Ovary (tissue), 10 donors: ENCODE measurements at places on chromosomes 6 and 20. TPM values are rescaled to one million over a fixed set of nuclear protein-coding genes. Genes with fewer than 3 reads are reported as not detected.

GRCh38 chr20:18267815-18268214, 20.5 kb upstream of the ZNF133 start:
- DNase-seq, result no peak

- DNase-seq, result no peak
Observed at GRCh38 chr6:136465766-136466303, 84.4 kb downstream of the MAP7 start.

DNA sequence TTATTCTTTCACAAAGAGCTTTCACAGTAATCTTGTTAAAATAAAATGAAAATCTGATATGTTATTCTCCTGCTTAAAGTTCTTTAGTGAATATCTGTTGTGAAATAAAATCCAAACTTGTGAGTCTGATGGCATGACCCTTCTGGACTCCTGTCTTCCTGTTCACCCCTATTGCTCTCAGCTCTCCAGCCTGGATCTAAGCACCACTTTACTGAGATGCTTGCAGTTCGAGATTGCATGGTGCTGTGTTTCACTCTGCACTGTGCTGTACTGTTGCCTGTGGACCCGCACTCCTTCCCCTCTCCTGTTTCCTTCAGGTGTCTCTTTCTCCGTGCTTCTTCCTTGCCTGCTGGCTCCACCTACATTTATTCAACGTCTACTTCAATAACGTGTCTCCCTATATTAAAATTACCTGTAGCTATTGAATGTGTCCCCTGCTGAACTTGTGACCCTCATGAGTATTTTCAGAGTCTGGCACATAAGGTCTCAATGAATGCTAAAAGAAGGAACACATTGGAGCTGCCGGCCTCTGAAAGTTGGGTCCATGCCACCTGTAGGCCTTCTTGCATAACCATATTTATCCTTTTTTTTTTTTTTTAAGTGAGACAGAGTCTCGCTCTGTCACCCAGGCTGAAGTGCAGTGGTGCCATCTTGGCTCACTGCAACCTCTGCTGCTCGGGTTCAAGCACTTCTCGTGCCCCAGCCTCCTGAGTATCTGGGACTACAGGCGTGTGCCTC, 100.1 kb downstream of the ARID1B start:
- DNase-seq, result peak; percentile 47

GRCh38 chr6:28525496-28526039, at the start of gene GPX5:
Gene GPX5 (plus strand): TSS chr6:28525881. CDS start chr6:28526014, 133 bp downstream.
- DNase-seq, result no peak

CTCFL gene
- total RNA-seq, result not detected

RHAG gene
- total RNA-seq, result not detected
